ENCODE measurements at places on chromosomes 6 and 20.

DNA sequence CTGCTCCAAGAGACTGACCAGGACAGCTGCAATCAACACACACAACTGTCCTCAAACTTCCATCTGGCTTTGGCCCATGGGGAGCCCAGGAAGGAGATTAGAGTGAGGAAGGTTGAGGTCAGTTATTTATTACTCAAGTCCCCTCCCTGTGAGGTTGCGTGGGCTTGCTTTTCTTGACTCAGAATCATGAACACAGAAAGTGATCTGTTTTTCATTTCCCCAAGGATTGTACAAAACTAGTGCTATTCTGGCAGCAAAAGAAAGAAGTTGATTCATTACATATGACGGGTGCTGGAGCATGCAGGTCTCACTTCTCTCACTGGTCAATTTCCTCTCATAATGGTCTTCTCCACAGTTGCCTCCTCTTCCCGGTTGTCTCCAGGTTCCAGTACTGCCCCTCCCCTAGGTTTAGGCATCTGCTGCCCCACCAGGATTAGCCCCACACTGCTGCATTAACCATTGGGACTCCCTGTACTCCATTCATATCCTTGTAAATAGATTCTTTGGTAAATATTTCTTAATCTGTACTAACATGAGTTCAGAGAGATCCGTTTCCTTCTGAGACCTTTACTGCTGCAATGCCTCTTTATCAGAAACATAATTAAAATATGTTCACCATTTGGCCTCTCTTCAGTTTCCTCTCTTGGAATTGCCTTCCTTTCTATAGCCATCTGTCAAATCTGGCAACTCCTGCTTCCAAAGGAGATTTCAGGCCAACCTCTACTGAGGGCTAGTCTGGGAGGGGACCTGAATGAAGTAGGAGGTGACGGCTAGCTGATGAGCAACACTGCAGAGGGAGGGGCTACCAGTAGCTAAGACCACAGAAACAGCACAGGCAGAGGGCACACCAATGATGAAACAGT is 888.8 kb downstream of the QKI start:
- no peak for DNase-seq

GRCh38 chr6:169140986-169141495 is 112.6 kb downstream of the THBS2 start:
- DNase-seq = no peak

DNA sequence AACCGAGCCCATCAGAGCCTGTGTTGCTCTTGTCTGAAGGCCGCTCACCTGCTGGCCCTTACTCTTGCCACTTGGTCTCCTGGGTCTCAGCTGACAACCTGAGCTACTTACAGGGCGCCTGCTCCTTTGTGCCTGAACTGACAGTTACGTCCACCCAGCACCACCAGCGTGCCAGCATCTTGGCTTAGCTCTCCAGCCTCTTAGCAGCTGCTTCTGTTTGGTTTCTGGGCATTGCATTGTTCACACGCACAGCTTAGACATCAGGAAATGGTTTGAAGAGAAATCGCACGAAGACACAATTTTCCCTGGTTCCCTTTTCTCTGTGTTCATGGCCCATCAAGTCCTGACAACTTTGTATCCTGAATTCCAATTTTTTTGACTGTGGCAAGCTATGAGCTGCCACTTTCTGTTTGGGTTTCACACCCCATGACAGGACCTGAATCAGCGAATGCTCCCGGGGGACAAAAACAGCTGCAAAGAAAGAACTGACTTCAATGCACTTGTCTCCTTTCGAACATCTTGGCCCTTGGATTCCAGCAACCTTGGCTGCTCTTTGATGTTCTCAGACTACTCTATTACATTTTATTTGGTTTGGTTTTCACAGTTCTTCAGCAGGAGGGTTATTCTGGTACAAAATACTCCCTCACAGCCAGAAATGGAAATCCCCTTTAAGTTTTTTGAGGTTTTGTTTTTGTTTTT is 45.2 kb upstream of the LY86 start:
- DNase-seq = no peak

DNA sequence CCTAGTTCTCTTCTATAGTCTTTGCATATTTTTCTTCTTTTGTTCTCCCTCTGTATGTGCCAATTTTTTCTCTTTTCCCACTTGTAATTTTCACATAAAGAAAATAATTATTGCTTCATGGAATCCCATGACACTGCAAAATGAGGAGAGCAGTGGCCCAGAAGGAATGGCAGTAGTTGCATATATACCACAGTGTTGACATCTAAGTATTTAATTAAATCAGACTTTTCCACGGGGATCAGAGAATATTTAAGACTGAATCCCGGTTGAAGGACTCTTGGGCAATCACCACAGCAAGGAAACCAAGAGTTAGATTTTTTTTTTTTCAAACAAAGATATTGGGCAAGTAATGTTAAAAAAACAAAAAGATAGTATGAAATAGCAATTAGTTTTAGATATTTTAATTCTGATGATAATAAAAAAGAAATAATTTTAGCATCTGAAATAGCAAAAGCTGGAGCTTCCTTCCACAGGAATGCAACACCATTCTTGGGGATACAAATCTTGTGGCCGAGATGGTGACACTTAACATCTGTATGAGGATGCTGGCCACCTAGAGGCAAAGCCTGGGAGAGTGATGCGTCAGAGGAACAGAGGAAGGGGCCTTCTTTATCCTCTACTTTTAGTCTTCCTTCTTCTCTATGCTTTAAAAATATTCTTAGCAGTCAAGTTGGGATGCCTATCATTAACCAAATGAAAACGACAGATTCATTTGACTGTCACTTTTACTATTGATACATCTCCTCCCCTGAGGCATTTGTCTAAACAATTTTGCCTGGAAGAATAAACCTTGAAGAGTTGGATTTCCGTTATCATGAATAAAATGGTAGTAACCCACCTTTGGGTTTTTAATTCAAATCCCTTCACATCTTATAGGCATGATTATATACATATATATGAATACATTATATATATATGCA is 356.2 kb downstream of the GJA1 start:
- DNase-seq = no peak

- DNase-seq = no peak
Measured at GRCh38 chr20:39338469-39339376, 376.6 kb downstream of the DHX35 start.

GRCh38 chr6:107982486-107982885 is 24.5 kb upstream of the SEC63 start:
- DNase-seq = no peak

- DNase-seq = no peak
Measured at GRCh38 chr6:80091506-80091905, 15.0 kb upstream of the BCKDHB start.

GRCh38 chr6:2197177-2197671 is 48.2 kb downstream of the GMDS start:
- no peak for DNase-seq

DNA sequence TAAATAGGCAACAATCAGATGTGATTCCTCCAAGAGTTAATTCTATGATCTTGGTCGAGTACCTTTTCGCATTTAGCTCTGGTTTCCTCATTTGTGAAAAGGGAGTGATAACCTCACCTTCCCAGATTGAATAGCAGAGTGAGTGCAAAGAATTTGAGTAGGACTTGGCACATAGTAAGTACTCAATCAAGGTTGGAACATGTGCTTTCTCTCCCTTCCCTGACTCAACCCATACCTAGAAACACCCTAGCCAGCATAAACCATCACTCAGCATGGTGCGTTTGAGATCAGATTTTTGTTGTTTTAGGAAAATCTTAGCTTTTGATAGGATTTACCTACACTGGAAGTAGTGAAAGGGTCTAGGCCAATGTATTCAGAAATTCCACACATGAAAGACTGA is 333.4 kb upstream of the NT5E start:
- DNase-seq = no peak

GRCh38 chr6:151958332-151958731 is 150.8 kb downstream of the ESR1 start:
- DNase-seq = no peak

Measured in ovary (tissue), 10 donors.